ENCODE measurements at places on chromosomes 3 and 15. TPM values are rescaled to one million over a fixed set of nuclear protein-coding genes. Genes with fewer than 3 reads are reported as not detected.

The LSAMP gene
- total RNA-seq, result not detected

The ONECUT1 gene
- total RNA-seq, result not detected

The RHCG gene
- total RNA-seq, result not detected

The VEPH1 gene
- total RNA-seq, result not detected

DNA sequence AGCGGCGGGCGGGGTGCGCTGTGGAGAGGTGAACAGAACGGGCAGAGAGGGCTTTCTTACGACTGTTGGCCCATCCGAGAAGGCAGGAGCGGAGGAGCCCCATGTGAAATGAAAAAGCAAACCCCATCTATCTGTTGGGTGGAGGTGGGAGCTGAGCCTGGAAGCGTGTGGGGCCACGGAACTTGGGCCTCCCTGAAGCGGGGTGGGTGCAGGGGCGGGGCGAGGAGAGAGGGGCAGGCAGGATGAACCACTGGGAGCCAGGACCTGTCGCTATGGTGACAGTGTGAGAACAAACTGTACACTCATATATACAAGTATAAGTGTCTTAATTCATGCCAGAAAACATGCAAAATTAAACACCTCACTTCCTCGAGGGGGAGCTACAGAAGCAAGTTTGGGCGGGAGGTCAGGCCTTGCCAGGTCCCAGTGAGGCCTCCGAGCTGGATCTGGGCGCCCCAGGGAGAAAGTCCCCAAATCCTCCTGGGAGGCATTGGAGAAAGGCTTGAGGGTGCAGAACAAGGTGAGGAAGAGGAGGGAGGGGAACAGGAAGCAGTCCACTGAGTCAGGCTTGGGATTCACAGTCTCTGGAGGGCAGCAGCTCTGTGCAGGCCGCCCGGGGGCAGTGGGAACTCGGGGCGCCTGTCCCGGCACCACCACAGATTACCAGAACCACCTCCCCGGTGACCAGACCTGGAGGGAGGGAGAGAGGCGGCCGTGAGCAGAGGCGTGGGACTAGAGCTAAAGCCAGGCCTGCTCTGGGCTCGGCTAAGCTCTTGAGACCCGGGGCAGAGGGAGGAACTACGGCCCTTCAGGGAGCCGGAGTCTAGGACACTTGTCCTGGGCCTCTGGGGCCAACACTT, 34.8 kb downstream of the RBPMS2 start:
- peaks cover 3% of the 10 kb centered on the region for H3K27me3 ChIP-seq
- no peak overlapping the region for H3K27ac ChIP-seq
- no peak for DNase-seq
- no peak overlapping the region for H3K4me3 ChIP-seq
- no peaks in the 10 kb centered on the region for H3K36me3 ChIP-seq

DNA sequence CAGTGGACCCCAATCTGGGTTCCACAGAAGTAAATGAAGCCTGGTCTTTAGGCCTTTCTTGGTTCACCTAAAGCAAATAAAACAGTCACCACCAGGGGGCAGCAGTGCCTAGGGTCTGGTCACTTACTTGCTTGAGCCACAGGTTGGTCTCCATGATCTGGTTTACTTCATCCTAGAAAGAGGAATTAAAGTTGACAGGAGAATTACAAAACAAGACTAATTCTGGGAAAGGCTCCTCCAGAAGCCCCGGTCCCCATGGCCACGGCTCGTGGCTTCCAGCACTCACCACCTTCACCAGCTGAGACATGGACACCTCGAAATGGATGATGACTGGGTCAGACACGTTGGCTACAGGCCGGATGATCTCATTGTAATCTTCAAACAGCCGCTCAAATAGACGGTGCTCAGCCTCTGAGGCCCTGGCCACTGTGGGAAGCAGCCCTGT, 2.3 kb downstream of the CHRNA3 start:
- peaks cover 7% of the 10 kb centered on the region for H3K4me1 ChIP-seq
- H3K36me3 ChIP-seq, result no peaks in the 10 kb centered on the region
- H3K27me3 ChIP-seq, result peaks cover 48% of the 10 kb centered on the region
- peak; percentile 70 for DNase-seq
- no peak overlapping the region for H3K27ac ChIP-seq

DNA sequence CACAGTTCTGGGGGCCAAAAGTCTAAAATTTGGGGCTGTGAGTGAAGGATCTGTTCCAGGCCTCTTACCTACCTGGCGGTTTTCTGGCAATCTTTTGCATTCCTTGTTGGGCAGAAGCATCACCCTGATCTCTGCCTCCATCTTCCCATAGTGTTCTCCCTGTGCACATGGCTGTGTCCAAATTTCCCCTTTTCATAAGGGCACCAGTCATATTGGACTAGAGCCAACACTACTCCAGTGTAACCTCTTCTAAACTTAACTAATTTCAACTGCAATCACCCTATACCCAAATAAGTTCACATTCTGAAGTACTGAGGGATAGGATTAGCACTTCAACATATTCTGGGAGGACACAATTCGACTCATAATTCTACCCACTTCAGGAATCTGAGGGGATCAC, 85.0 kb downstream of the CCNL1 start:
- no peak overlapping the region for H3K4me3 ChIP-seq
- no peaks in the 10 kb centered on the region for H3K27me3 ChIP-seq
- H3K27ac ChIP-seq, result no peak overlapping the region
- peaks cover 19% of the 10 kb centered on the region for H3K4me1 ChIP-seq
- no peak for DNase-seq

DNA sequence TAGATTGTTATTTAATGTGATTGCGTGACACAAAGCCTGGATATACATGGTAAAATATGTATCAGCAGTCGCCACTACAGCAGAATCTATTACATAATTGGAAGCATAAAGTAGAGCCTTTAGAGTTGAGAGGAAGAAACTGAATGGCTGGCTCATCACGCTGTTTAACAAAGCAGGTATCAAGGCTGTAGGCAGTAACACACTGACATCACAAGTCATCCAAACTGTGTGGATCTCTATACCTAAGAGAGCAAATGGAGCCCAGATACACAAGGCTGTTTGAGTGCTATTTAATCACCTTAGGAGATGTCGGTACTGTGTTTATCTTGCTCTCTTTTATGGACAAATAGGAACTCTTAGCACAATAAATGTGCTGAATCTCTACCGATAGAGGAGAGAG, 864.4 kb downstream of the VGLL3 start:
- H3K27ac ChIP-seq, result no peak overlapping the region
- no peaks in the 10 kb centered on the region for H3K4me1 ChIP-seq
- H3K27me3 ChIP-seq, result no peaks in the 10 kb centered on the region
- H3K4me3 ChIP-seq, result no peak overlapping the region
- H3K36me3 ChIP-seq, result no peaks in the 10 kb centered on the region
- DNase-seq, result no peak

Measured in activated naive CD8-positive, alpha-beta T cell treated with anti-CD3 and anti-CD28 coated beads, Interleukin-2, amount 10 ng/mL, durations not matched to agents 7 days and 5 days (primary cell).